ENCODE measurements at places on chromosomes 3 and 15.

DNA sequence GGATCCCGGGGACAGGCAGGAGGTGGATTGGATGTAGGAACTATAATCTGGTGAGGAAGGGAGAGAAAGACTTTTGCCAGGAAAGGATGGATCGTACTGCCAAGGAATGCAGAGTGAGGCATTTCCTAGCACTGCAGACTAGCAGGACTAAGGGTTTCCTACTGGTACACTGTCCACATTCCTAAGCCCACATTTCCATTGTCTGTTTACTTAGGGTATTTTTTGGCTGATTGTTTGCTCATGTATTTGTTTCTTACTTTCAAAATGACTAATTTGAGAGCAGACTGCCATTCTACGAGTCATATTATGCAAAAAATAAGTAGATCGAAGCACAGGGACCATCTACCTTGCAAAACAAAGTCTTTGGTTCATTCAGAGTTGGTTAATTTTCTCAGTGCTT, 1029.5 kb upstream of the NR2F2 start:
- DNase-seq = no peak

DNA sequence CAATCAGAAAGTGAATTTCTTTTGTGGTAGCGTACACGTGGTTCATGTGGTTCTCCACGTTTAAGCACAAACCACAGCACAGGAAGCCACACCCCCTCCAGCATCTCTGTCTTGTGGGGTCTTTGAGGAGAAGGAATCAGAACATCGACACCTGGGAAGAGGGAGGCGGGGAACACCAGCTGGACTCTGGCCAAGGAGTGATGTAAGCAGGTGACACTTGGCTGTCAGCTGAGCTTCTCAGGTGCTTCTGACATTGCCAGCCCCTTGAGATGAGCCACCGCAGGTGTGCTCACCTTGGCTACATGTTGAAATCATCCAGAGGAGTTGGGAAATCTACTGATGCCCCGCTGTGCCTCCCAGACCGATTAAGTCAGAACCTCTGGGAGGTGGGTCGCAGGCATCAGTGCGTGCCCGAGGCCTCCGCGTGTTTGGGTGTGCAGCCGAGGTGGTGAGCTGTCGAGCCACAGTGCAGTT, 85.0 kb downstream of the FAM81A start:
- no peak for DNase-seq

- no peak for DNase-seq
Observed at GRCh38 chr15:61720197-61720704, 340.0 kb downstream of the VPS13C start.

DNA sequence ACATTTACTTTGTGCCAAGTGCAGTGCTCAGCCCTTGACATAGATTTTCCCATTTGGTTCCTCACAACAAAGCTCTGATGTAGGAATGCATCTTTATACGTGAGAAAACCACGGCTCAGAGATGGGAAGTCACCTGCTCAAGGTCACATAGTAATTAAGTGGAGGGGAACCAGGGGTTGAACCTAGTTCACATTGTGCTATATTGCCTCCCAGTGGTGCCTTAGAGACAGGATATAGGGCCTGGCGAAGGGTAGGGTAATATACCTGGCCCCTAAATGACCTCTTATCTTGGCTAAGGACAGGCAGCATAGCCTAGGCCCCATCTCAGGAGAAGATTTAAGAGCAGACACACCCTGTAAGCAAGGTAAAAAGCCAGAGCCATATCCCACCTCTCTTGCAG, 71.5 kb downstream of the FOXP1 start:
- DNase-seq = no peak

DNA sequence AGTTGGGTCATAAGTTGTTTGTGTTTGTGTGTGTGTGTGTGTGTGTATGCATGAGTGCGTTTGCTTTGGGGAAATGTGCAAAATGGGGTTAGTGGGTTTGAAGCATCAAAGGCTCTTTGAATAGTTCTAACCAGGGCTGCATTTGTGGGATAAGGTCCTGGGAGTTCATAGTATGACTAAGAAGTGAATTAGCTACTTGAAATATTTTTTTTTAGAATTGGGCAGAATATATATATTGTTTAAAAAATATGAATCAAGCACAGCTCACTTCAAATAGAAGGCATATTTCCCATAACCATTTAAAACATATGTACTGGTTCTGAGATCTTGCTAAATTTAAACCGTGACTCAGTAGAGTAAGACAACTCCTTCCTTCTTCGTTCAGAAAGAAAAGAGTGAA, 43.1 kb downstream of the IGF2BP2 start:
- no peak for DNase-seq

DNA sequence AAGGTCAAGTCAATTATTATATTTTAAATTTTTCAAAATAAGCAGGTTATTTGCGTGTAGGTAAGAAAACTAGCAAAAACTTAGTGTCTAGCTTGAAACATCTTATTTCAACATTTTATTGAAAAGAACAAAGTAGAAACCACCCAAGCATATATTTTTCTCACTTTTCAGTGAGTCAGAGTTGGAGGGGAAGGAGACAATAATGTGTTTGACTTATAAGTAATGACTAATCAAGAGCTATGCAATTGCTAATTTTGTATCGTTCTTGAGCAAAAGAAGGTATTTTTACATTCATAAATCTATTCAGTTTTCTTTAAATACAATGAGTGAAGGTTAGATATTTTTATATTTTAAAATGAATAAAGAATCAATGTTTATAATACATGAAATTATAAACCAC, 54.4 kb upstream of the P2RY1 start:
- no peak for DNase-seq

GRCh38 chr15:34109797-34110663, 8.1 kb downstream of the PGBD4 start:
- DNase-seq = no peak

DNA sequence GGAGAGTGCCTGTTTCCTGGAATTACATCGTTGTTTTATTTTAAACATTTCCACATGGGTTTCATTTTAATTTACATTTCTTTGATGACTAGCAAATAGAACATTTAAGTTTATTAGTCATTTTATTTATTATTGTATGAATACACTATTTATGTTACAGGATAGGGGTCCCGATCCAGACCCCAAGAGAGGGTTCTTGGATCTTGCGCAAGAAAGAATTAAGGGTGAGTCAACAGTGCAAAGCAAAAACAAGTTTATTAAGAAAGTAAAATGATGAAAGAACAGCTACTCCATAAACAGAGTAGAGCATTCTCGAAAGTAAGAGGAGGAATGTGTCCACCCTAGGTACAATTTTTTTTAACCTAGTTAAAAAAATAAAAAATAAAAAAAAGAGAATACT, 539.5 kb downstream of the NAALADL2 start:
- DNase-seq = no peak

- DNase-seq = no peak
Observed at GRCh38 chr3:94616833-94617232, 554.0 kb downstream of the NSUN3 start.

- no peak for DNase-seq
Observed at GRCh38 chr3:35649405-35649804, 10.1 kb downstream of the ARPP21 start.

GRCh38 chr3:16102187-16102561, 72.3 kb upstream of the GALNT15 start:
- DNase-seq = no peak

- no peak for DNase-seq
Observed at GRCh38 chr3:138941259-138941885, 5.6 kb downstream of the FOXL2 start.

DNA sequence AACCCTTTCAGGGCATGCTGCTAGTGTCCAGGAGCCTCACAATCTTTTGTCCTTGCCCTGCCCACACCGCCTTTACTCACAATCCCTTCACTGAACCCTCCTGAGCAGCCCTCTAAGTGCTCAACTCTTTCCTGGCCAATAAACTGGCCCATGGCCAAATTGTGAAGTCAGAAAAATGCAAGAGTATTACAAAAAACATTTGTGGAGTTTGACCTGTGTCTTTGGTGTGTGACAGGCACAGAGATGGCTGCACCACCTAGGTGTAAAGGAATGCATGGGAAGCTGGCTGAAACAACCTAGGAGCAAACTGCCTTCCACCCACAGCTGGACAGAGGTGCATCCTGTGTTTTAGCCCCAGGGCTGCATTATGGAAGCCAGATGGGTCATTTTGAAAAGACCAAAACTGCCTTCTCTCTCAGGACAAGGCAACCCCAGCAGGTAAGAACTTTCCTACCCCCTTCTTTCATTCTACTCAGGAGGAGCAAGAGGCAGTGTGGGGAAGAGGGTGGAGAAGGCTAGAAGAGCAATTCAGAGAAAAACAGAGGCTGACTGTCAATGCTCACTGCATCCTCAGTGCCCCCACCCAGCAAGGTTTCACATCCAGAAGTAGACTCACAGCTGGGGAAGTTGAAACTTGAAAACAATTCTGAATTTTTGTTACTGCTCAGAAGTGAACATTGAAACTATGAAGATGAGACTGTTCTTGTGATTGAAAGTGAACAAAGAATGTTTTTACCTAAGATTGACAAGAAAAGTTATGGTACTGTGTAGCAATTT, 78.6 kb downstream of the TRIM42 start:
- no peak for DNase-seq
